GM23248 (cell line): ENCODE measurements at places on chromosomes 11 and 22.

DNA sequence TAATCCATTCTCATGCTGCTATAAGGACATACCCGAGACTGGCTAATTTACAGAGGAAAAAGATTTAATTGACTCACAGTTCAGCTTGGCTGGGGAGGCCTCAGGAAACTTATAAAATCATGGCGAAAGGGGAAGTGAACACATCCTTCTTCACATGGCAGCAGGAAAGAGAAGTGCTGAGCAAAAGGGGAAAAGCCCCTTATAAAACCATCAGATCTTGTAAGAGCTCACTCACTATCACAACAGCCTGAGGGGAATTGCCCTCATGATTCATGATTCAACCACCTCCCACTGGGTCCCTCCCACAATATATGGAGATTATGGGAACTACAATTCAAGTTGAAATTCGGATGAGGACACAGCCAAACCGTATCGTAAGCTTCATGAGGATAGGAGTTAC, 3.8 kb upstream of the CYB5R2 start:
- DNase-seq = peak; percentile 70

DNA sequence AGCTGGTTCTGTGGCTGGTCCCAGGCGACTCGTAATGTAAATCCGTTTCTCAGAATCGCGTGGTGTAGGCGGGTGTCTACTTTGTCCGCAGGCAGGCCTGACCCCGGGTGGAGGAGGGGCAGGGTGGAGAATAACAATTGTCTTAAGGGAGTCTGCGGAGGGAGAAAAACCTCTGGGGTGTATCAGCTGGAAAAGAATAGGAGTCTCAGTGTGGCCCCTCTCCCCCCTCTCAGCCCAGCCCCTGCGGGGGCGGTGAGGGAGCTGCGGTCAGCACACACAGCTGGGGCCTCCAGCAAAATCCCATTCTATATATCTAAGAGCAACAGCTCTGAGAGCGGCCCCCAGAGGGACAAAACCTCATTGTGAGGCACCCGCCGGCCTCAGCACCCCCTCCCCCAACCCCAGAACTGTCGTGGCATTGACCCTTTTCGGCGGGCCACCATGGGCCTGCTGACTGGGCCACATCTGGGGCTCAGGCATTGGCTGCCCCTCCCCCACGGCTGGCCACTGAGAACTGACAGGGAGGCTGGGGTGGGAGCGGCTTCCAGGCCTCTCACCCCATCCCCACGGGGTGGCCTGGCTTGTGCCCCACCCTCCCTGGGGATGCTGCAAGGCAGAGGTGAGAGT, 2.7 kb upstream of the MYRF start:
- DNase-seq = no peak

- DNase-seq = no peak
Measured at GRCh38 chr11:70572974-70573260, 174.6 kb downstream of the CTTN start.

GRCh38 chr11:96481771-96482170, 92.0 kb downstream of the JRKL start:
- no peak for DNase-seq

- no peak for DNase-seq
Measured at GRCh38 chr11:119706029-119706428, 23.0 kb downstream of the NECTIN1 start.

DNA sequence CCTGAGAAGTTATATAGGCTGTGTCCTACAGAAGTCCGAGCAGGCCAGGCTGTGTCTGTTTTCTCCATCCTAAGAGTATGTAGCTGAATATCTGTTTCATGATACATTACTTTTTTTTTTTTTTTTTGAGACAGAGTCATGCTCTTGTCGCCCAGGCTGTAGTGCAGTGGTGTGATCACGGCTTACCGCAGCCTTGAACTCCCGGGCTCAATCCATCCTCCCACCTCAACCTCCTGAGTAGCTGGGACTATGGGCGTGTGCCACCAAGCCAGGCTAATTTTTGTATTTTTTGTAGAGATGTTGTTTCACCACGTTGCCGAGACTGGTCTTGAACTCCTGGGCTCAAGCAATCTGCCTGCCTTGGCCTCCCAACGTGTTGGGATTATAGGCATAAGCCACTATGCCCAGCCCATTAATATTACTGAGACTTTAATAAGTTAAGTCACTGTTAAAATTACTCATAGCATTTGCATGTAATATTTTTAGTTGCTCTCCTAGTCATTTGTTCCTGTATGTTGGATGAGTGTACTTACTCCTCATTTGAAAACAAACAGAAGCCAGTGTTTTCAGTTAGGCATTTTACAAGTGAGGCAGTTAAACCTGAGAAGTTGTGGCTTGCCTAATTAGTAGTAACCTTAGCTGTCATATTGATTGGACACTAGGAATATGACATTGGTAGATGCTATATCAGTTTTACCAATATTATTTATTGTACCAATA, 26.1 kb downstream of the DRG1 start:
- DNase-seq = peak; percentile 35

- no peak for DNase-seq
Measured at GRCh38 chr11:35606206-35606605, 12.1 kb upstream of the FJX1 start.
